ENCODE measurements at places on chromosomes 4 and X.

GRCh38 chr4:177225605-177226004 is 84.1 kb upstream of the NEIL3 start:
- DNase-seq: no peak

GRCh38 chrX:133670383-133670782 is 255.1 kb upstream of the GPC4 start:
- peak; percentile 52 for DNase-seq

DNA sequence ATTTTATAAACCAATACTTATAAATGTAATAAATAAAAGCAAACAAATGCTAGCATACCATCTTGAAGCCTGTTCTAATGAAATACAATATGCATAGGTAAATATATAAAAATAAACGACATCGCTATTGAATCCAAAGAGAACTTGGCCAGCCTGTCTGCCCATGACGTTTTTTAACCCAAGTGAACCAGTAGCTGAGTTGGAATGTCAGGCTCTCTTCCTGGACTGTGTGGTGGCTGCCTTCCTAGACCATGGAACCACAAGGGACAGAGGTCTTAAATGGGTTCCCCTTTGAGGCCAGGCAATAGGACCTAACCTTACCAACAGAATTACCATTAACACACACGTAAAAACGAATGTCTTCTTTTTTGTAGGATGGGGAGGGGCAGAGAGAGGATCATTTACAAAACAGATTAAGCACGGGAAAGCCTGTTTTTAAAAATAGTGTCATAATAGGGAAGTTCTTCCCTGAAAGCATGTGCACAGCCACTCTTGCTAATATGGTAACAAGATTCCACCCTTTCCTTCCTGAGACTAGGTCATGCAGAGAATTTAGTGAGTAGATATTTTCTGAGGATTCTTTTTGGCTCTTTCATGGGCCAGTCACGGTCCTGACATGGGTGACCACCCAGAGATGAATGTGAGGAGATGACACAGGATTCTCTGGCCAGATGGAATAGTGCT is 69.4 kb upstream of the ACSL1 start:
- no peak for DNase-seq

- peak; percentile 29 for DNase-seq
These were observed 219.9 kb downstream of the SHOX start for GRCh38 chrX:850471-850916.

- peak; percentile 14 for DNase-seq
These were observed 425.7 kb downstream of the GPAT3 start for GRCh38 chr4:83961575-83961974.

DNA sequence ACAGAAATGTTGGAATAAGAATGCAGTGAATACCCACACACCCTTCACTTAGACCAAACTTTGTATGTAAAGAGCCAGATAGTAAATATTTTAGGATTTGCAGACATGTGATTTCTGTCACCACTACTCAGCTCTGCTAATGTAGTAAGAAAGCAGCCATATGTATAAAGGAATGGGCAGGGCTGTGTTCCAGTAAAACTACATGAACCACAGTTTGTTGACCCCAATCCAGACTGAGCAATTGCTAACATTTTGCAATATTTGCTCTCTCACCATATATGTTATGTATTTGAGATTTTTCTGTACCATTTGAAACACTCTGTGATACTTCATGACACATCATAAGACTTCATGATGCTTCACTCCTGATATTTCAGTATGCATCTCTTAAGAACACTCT is 32.0 kb upstream of the TBC1D1 start:
- no peak for DNase-seq

- DNase-seq: peak; percentile 73
These were observed 91.8 kb downstream of the RAP1GDS1 start for GRCh38 chr4:98352940-98353339.

DNA sequence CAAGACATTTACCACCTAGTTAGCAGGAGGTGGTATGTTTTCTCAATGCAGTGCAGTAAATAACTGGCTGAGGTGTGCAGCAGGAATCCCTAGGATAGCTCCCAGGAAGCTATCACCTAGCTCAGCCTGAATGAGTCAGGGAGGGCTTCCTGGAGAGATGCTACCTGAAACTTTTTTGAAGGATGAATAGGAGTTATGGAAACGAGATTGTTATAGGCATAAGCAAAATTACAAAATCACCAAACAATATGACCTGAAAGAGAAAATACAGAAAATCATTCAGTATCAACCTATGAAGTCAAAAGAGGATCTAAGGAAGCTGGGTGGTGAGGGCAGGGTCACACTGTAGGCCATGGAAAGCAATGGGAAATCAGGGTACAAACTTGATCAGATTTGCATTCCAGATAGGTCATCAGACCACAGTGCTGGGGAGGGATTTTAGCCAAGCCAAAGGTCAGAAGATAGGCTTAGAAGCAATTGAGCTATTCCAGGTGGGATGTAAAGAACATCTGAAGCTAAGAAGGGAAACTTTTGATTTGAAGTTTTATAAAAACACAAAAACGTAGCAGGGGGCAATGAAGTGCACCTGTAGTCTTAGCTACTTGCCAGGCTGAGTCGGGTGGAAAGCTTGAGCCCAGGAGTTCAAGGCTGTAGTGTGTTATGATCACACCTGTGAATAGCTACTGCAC is 11.3 kb downstream of the AREG start:
- no peak for DNase-seq

- no peak for DNase-seq
These were observed 848.6 kb upstream of the PABPC4L start for GRCh38 chr4:135050086-135050717.

DNA sequence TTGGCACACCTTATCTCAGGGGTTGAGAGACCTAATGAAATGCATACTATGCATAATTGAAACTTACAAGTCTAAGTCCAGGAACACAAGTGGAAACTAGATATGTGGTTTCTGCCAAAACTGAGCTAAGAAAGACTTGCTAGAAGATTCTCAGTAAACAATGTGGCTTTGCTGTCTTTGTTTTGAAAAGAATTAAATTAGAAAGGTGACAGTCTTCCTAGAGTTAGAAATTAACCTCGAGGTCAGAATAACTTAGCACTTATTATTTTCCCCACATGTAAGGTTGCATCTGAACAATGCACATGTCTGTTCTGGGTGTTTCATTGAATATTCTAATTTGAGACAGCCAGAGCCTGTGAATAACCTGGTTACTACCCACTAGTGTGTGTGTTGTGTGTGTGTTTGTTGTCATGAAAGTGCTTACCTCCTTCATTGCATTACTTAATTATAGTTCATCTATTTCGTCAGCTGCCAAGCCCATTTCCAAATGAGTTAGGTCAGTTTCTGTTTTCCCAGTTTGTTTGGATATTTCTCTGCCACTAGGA is 1.5 kb downstream of the EREG start:
- peak; percentile 35 for DNase-seq

GRCh38 chrX:132033166-132033565 is 10.1 kb downstream of the STK26 start:
- DNase-seq: no peak

- no peak for DNase-seq
These were observed 595.0 kb upstream of the BOD1L1 start for GRCh38 chr4:14222377-14223029.

DNA sequence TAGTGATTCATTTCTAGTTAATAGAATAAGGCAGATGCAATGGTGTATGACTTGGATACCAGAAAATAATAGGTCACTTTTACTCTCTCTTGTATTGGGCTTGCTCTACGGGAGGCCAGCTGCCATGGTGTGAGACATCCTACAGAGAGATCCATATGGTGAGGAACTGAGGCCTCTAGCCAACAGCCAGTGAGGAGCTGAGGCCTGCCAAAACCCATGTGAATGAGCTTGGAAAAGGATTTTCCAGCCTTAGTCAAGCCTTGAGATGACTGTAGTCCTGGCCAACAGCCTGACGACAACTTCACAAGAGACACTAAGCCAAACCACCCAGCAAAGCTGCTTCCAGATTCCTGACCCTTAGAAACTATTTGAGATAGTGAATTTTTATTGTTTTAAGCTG is 1300.2 kb downstream of the RAPGEF2 start:
- no peak for DNase-seq

DNA sequence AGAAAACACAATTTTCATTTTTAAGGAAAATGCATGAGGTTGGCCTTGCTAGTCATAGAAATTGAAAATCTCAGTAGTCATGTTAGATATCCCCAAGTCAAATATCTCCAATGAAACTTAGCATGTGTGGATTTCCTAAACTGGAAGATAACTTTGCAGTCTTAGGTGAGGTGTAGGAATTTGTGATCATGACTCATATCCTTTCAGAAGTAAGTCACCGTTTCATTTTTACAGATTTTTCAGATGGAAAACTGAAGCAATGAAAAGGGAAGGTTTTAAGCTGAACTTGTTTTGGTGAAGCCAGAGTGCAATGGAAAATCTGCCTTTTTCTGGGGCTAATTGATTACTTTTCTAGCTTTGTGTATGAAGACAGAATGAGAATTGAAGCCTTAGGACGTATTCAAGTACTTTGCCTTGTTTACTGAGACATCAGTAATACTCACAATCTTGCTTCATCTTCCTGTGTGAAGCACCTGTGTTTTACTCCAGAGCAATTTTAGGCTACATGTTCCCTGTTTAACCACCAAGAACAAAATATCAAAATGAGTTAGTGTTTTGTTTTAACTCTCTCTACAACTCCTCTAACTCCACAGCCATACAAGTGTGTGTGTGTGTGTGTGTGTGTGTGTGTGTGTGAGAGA is 1662.8 kb upstream of the ADGRL3 start:
- no peak for DNase-seq

- DNase-seq: peak; percentile 47
These were observed 188.0 kb downstream of the STIM2 start for GRCh38 chr4:27048429-27049238.

DNA sequence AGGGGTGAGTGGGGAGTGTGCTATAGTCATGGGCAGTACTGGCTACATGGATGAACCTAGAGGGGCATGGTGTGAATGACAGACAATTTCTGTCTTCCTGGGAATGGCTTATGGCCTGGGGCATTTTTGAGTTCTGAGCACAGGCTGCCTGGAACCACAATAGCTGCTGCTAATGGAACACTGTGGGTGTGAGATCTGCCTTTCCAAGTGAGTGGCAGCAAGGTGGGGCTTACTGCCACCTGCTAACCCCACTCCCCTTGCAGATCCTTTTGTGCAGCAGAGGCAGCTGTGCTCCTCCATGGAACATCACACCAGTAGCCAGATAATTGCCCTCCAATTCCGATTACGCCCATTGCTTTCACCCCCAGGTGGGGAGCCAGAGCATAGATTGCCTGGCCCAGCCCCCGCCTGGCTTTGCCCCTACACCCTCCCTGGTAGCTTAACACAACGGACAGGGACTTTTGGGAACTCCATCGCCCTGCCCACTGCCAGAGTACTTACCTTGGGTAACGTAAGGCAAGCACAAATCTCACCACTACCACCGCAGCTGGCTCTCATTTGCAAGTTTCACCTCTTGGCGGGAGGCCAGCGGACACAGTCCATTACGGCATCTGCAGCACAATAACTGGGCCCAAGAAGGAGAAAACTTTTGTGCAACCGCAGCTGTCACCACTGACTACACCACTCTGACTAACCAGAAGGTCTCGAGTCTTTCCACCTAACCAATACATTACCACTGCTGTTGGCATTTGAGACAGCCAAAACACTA is 421.2 kb upstream of the NWD2 start:
- no peak for DNase-seq

GRCh38 chrX:49756692-49757091 is 60.9 kb upstream of the PAGE1 start:
- no peak for DNase-seq

GRCh38 chr4:74055498-74055897 is 17.0 kb upstream of the CXCL3 start:
- no peak for DNase-seq

GRCh38 chr4:123878976-123879375 is 482.4 kb downstream of the SPRY1 start:
- DNase-seq: no peak

GRCh38 chr4:55080174-55080865 is 45.1 kb downstream of the KDR start:
- no peak for DNase-seq

- DNase-seq: peak; percentile 93
These were observed at the start of gene HPGD for GRCh38 chr4:174522183-174523024. Gene HPGD (minus strand): TSS chr4:174522488. CDS start chr4:174522451, 37 bp downstream.

DNA sequence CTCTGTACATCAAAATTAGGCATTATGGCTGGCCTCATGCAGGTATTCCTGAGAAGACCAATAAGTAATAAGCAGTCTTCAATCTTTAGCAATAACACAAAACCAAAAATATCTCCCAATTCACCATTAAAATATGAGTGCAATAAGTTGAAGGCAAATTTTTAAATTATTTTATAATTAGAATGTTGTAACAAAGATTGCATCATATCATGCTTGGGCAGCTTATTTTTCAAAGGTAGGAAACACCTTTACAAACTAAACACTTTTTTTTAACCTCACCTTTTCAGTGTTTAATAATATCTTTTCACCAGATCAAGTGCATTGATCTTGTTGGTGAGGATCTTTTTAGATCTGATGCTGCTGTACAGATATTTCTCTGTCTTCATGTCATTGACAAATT is 592.9 kb upstream of the PITX2 start:
- DNase-seq: no peak

DNA sequence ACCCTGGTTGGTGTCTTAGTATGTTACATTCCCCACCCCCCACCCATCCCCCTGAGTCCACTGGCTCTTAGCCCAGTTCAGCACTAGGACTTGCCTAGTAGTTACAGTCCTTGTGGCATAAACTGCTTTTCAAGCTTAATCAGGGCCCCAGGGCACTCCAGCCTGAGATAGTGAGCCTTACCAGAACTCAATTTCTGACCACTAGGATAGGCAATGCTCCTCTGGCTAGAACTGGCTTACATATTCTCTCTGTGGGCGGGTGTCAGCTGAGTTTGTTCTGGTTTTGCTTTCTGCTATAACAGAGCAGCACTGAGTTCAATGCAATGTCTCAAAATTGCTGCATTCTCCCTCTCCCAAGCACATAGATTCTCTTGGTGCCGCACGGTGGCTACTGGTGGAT is 391.4 kb upstream of the DIPK2B start:
- DNase-seq: no peak

DNA sequence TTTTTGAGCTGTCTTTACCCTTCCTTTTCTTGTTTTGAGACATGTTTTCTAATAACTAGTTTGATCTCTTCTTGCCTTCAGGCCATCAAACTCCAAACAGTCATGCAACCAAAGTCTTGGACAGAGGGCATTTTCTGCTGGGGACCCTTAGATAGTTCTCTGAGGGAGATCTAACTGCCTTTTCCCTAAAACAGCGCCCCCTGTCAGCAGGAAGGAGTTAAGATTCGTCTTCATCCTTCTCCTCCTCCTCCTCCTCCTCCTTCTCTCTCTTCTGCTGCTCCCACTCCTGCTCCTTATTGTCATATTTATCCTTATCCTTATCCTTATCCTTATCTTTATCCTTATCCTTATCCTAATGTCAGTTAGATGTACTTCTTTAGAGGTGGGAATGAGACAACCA is 417.2 kb downstream of the TRAM1L1 start:
- DNase-seq: no peak

Measured in common myeloid progenitor, CD34-positive (primary cell).